Stimulated activated CD8-positive, alpha-beta memory T cell treated with anti-CD3 and anti-CD28 coated beads, Interleukin-15, amount 100 ng/mL, for 24 hours (primary cell): ENCODE measurements at places on chromosomes 12 and 14.

DNA sequence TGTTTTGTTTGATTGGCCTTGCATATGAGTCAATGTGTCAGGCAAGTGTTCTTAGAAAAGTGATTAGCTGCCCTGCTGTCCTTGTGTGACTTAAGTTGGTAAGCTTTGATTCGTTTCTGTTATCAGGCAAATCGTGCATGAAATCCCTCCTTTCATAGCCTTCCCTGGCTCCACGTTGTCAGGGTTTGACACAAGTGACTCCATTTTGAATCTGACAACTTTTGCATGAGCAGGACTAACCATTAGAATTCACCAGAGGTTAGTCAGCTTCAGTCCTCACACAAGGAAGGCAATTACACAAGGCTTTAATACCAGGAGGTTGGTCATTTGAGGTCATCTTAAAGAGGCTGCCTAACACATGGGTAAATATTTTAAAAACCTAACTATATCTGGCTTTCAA is 68.2 kb downstream of the GPATCH2L start:
- DNase-seq: no peak

DNA sequence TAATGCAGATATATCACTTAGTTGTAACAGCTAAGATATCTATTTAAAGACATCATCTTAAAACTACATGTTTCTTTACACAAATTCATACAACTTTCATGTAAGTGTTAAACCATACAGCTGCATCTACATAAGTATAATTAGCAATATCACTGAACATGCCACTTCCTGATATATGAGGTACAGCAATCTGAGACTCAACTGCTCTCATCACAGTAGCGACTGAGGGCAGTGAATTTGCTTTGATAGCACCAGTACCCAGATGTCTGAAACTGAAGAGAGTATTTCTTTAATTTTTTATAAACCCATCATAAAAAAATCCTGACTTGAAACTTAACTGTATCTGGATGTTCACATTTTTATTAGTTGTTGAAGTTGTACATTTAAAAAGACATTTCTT is 34.7 kb upstream of the NUAK1 start:
- DNase-seq: no peak

GRCh38 chr12:30329281-30329680 is 366.4 kb downstream of the IPO8 start:
- no peak for DNase-seq

DNA sequence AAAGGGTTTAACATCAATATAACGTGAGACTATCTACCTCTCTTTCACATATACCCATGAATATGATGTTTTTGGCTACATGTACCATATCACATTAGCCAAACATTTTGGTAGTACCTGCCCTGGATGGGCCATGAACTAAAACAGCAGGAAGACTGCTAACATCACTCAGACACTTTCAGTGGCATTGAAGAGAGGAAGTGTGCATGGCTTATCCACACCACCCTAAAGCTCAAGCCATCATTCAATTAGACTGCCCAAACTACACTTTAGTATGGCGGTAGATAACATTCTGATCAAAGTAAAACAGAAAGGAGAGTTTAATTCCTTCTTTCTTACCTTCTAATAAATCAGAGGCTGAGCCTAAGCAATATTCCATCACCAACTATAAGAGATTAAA is 103.0 kb downstream of the PEBP1 start:
- no peak for DNase-seq

DNA sequence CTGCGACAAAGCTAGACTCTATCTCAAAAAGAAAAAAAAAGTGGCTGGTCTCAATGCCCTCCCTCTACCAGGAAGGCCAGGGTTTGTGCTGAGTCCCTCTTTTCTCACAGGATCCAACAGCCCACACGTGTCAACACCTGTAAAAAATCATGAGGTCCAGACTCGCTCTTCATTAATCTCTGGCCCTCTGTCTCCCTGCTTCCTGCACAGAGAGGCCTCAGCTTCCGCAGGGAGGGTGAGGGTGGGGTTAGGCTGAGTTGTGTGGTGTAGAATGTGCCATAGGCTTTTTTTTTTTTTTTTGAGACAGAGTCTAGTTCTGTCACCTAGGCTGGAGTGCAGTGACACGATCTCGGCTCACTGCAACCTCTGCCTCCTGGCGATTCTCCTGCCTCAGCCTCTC is 6.1 kb downstream of the CFAP73 start:
- no peak for DNase-seq

- DNase-seq: no peak
Observed at GRCh38 chr12:89969093-89969492, 260.5 kb upstream of the ATP2B1 start.

DNA sequence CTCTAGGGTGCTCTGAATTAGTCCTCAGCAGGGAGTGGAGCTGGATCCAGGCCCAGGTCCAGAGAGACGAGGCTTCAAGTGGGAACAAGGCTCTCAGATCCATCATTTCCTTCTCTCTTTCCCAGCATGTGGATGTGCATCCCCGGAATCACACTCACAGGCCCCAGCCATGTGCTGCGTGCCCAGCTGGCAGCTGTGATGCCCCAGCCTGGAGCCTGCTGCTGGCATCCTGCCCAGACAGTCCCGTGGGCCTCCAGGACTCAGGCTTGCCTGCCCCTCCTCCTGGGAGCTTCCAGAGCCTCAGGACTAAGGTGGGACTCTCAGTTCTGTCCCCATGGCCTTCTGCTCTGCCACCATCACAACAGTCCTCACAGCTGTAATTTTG is 6.2 kb upstream of the KRT84 start:
- DNase-seq: no peak

GRCh38 chr12:108127654-108128053 is 1.4 kb upstream of the WSCD2 start:
- no peak for DNase-seq

- DNase-seq: no peak
Observed at GRCh38 chr12:10397296-10397695, 7.5 kb upstream of the KLRK1 start.

DNA sequence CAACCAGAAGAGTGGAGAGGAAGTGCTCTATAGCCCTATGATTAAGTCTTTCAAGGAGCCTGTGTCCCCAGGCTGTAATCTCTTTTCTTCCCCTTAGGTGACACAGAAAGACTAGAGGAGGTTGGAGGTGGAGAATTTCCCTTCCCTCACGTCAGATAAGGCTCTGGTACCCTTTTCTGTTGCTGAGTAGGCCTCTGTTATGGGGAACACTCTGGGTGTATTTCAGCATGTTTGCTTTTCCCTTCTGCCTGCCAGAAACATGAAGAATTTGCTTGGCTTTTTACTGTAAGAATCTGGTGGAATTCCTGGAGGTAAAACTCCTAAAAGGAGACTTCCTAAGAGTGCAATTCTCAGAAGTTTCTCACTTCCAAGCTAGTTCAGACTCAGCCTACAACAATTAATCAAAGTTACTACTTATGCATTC is 58.3 kb downstream of the SIX1 start:
- no peak for DNase-seq

GRCh38 chr12:114447274-114447716 is 41.4 kb upstream of the TBX5 start:
- DNase-seq: no peak

- DNase-seq: no peak
Observed at GRCh38 chr14:24838945-24839616, 205.1 kb upstream of the GZMB start.

GRCh38 chr12:105672121-105672975 is 341.9 kb downstream of the C12orf75 start:
- no peak for DNase-seq

DNA sequence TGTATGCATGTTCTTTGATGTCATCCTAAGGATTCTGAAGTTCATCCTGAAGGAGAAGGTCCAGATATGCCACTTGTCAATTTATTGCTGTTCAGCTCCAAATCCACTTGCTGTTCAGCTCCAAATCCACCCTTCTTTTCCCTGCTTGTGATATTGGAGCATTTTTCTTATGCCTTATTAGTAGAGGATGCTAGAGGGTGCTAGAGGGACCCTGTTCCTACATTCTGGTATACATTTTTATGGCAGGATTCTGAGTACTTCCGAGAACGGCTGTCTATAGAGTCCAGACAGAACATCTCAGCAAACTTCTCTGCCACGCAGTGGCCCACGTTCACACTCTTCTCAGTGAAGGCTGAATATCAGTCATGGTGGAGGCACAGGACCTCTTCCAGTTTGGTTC is 406.7 kb downstream of the NOVA1 start:
- no peak for DNase-seq
